ENCODE measurements at places on chromosomes 2 and 18. TPM values are rescaled to one million over a fixed set of nuclear protein-coding genes. Genes with fewer than 3 reads are reported as not detected.
A peak's percentile ranks its signal among the peaks of the same experiment; 100 is the strongest.

The STK16 gene
- total RNA-seq, result 33.4 TPM

DNA sequence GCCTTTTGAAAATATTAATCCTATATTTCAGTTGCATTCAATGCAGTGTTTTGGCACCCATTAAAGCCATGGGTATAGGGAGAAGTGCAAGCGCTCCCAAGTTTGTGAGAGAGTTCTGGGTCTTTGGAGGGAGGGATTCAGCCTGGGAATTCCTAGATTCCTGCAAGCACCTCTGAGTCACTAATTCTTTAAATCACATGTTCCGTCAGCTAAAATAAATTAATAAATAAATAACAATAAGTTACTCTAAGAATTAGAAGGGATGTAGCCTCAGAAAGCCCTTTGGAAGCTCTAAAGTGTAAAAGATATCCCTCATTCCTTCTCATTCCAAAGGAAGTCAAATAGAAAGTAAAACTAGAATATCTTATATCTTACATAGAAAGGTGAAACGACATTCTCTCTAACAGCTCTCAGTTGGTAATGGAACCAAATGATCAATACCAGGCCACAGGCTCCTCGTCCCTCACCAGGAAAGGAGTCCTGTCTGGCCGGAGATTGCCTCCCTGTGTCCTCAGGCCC, 222.4 kb upstream of the RBBP8 start:
- H3K4me3 ChIP-seq, result peak overlapping the region; percentile 85
- peak; percentile 25 for DNase-seq
- peak overlapping the region; percentile 74 for H3K27ac ChIP-seq
- H3K36me3 ChIP-seq, result no peaks in the 10 kb centered on the region
- no peaks in the 10 kb centered on the region for H3K27me3 ChIP-seq
- H3K4me1 ChIP-seq, result peaks cover 6% of the 10 kb centered on the region

The SFT2D3 gene
- total RNA-seq, result 3.6 TPM

DNA sequence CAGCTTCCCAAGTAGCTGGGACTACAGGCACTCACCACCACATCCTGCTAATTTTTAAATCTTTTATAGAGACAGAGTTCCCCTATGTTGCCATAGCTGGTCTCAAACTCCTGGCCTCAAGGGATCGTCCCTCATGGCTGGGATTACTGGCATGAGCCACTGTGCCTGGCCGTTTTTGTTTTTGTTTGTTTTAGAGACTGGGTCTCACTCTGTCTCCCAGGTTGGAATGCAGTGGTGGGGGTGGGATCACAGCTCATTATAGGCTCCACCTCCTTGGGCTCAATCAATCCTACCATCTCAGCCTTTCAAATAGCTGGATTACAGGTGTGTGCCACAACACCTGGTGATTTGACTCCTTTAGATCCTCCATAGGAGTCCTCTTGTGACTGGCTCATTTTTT, 19.5 kb upstream of the ZDBF2 start:
- H3K36me3 ChIP-seq, result no peaks in the 10 kb centered on the region
- H3K4me3 ChIP-seq, result no peak overlapping the region
- H3K27me3 ChIP-seq, result peaks cover under 1% of the 10 kb centered on the region
- DNase-seq, result no peak
- H3K27ac ChIP-seq, result no peak overlapping the region
- peaks cover 10% of the 10 kb centered on the region for H3K4me1 ChIP-seq

GRCh38 chr2:238670111-238670585, 177.7 kb upstream of the TWIST2 start:
- H3K27me3 ChIP-seq, result no peaks in the 10 kb centered on the region
- DNase-seq, result peak; percentile 79
- peak overlapping the region; percentile 59 for H3K27ac ChIP-seq
- H3K36me3 ChIP-seq, result no peaks in the 10 kb centered on the region

The ADAM23 gene
- total RNA-seq, result not detected

The TNFAIP6 gene
- total RNA-seq, result 1.8 TPM

DNA sequence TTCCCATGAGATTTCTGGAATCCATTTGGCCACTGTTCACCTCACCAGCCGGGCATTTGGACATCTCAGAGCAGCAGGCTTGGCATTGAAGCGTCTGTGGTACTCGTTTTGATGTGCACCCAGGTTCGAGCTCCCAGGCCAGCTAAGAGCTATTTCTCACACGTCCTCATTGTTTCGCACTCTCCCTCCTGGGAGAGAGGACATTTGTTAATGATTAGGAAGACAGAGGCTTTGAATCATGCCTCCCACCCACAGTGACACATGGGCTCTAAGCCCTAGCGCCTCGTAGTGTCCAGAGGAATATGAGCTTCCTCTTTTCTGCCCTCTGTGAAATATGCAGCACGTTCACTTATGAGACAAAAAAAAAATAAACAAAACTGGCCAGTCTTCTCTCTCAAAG, 361.8 kb downstream of the RND3 start:
- no peaks in the 10 kb centered on the region for H3K36me3 ChIP-seq
- H3K27me3 ChIP-seq, result no peaks in the 10 kb centered on the region
- no peak overlapping the region for H3K27ac ChIP-seq

The DCDC2C gene
- not detected for total RNA-seq

GRCh38 chr18:24731981-24732380, 271.5 kb downstream of the HRH4 start:
- no peaks in the 10 kb centered on the region for H3K4me1 ChIP-seq
- H3K36me3 ChIP-seq, result no peaks in the 10 kb centered on the region
- H3K27ac ChIP-seq, result no peak overlapping the region
- peaks cover 35% of the 10 kb centered on the region for H3K27me3 ChIP-seq
- peak; percentile 22 for DNase-seq

The FLACC1 gene
- total RNA-seq, result 1.1 TPM

DNA sequence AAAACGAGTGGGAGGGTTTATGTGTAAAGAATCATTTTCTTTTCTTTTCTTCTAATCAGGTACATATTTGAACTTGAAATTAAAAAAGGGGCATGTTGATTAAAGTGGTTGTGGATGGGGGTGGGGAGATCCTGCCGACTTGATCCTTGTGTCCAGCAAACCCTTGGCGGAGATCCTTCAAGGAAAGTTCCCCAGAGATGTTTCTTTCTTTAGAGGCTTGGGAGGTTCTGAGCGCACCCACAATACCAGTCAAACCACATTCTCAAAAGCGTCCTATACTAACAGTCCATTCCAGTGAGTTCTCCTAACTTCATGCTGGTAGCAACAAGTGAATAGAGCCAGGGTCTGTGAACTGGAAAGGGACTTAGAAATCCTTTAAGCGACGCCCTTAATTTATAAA, 49.2 kb downstream of the MYCN start:
- H3K27me3 ChIP-seq, result no peaks in the 10 kb centered on the region
- no peak for DNase-seq

GRCh38 chr18:76657911-76658470, 162.9 kb upstream of the ZNF516 start:
- DNase-seq, result no peak
- no peaks in the 10 kb centered on the region for H3K36me3 ChIP-seq

The HRH4 gene
- 0.10 TPM for total RNA-seq

GRCh38 chr2:159175927-159176326, 110.6 kb downstream of the WDSUB1 start:
- no peaks in the 10 kb centered on the region for H3K27me3 ChIP-seq
- no peaks in the 10 kb centered on the region for H3K4me1 ChIP-seq
- H3K27ac ChIP-seq, result no peak overlapping the region
- no peak for DNase-seq

- no peaks in the 10 kb centered on the region for H3K4me1 ChIP-seq
- no peaks in the 10 kb centered on the region for H3K36me3 ChIP-seq
- DNase-seq, result no peak
- H3K27me3 ChIP-seq, result no peaks in the 10 kb centered on the region
These were observed 23.6 kb downstream of the FAM171B start for GRCh38 chr2:186717320-186718007.

Data from MCF 10A (cell line).